Activated T-helper 1 cell treated with anti-CD3 and anti-CD28 coated beads, Interleukin-12 subunit alpha, Interleukin-12 subunit beta, Interleukin-2, Interleukin-4 antibody, amounts not matched to agents 30 ng/mL and 10 ng/mL and 1 ng/mL, durations not matched to agents 14 hours and 24 hours and 36 hours (primary cell): ENCODE measurements at places on chromosomes 13 and 19. TPM values are rescaled to one million over a fixed set of nuclear protein-coding genes. Genes with fewer than 3 reads are reported as not detected.

Gene ATP5F1D
- total RNA-seq, result 234 and 239 TPM in 2 replicates

Gene URAD
- not detected in 2 replicates for total RNA-seq

Gene NAA16
- 31.9 and 33.4 TPM in 2 replicates for total RNA-seq

Gene SULT2A1
- total RNA-seq, result not detected in 2 replicates

Gene ACP7
- total RNA-seq, result 0.10 TPM in 1 of 2 replicates, not detected in the other

Gene SLC15A1
- not detected in 2 replicates for total RNA-seq

Gene PEAK3
- total RNA-seq, result 0.07 and 0.16 TPM in 2 replicates
